ENCODE measurements at places on chromosomes 2 and 18. TPM values are rescaled to one million over a fixed set of nuclear protein-coding genes. Genes with fewer than 3 reads are reported as not detected.

The PLEKHH2 gene
- total RNA-seq: 29.1 TPM

The MOGAT1 gene
- not detected for total RNA-seq

The ZNF514 gene
- total RNA-seq: 12.9 TPM

The THUMPD2 gene
- total RNA-seq: 9.6 TPM

The CNDP2 gene
- total RNA-seq: 242 TPM

The C2orf66 gene
- total RNA-seq: 0.16 TPM

The RASGRP3 gene
- total RNA-seq: 20.3 TPM

DNA sequence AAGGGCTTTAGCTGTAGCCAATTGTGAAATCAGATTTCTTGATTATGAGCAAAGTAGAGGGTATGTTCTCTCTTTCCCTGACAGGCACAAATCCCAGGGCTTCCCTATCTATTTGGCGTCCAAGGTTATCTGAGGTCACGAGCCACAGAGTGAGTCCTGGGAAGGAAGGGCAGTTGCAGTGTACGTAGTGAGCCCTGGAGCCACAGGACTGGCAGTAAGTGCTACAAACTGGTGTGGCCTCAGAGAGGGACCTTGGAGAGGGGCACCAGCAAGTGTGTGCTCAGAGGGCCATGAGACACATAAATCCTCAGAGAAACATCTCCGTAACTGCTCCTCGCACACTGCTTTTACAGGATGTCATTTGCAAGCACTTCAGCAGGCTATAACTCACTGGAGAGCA is 115.5 kb upstream of the SH3BP4 start:
- H3K27ac ChIP-seq: no peak overlapping the region
- no peak overlapping the region for H3K4me3 ChIP-seq
- peaks cover 7% of the 10 kb centered on the region for H3K4me1 ChIP-seq
- no peak for DNase-seq
- H3K36me3 ChIP-seq: no peaks in the 10 kb centered on the region
- no peaks in the 10 kb centered on the region for H3K27me3 ChIP-seq

- no peak overlapping the region for H3K4me3 ChIP-seq
- peaks cover 81% of the 10 kb centered on the region for H3K36me3 ChIP-seq
- no peaks in the 10 kb centered on the region for H3K4me1 ChIP-seq
- no peak for DNase-seq
- no peak overlapping the region for H3K27ac ChIP-seq
- no peaks in the 10 kb centered on the region for H3K27me3 ChIP-seq
These were observed 9.1 kb downstream of the SCLY start for GRCh38 chr2:238069877-238070276.

DNA sequence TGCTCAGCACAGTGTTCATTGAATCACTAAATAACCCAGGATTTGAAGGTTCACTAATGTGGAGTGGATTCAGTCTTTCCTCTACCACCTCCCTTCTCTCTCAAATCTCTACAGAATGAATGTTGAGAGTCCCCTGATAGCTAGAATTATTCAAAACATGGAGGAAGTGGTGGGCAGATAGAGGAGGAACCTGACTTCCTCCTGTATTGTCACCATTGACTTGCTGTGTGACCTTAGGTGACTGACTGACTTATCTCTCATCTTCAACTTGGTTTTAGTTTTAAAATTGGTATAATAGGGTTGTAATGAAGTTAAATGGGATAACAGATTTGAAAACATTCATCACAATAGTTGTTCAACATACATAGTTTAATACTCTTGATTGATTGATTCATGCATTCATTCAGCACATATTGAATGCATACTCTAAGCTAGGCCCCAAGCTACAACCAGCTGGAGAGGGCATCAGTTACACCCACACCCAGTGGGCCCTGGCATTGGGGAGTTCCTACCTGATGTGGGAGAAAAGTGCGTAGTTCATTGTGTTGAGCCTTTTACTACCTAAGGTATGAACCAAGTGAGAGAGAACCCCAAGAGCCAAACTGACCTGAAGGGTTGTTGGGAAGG is 96.0 kb downstream of the WDR7 start:
- H3K4me1 ChIP-seq: no peaks in the 10 kb centered on the region
- H3K27ac ChIP-seq: no peak overlapping the region
- no peak overlapping the region for H3K4me3 ChIP-seq
- H3K36me3 ChIP-seq: no peaks in the 10 kb centered on the region
- no peak for DNase-seq
- H3K27me3 ChIP-seq: no peaks in the 10 kb centered on the region

- H3K27me3 ChIP-seq: no peaks in the 10 kb centered on the region
- DNase-seq: peak; percentile 48
- H3K27ac ChIP-seq: no peak overlapping the region
- peaks cover 4% of the 10 kb centered on the region for H3K4me1 ChIP-seq
These were observed 39.2 kb downstream of the ABCG8 start for GRCh38 chr2:43877782-43878464.

- no peak for DNase-seq
- no peak overlapping the region for H3K27ac ChIP-seq
- no peaks in the 10 kb centered on the region for H3K27me3 ChIP-seq
- no peak overlapping the region for H3K4me3 ChIP-seq
- no peaks in the 10 kb centered on the region for H3K4me1 ChIP-seq
- no peaks in the 10 kb centered on the region for H3K36me3 ChIP-seq
These were observed 185.7 kb downstream of the TPGS2 start for GRCh38 chr18:36643061-36643460.

GRCh38 chr18:79111483-79111882 is 42.3 kb downstream of the ATP9B start:
- no peak overlapping the region for H3K27ac ChIP-seq
- H3K36me3 ChIP-seq: no peaks in the 10 kb centered on the region
- no peaks in the 10 kb centered on the region for H3K27me3 ChIP-seq
- no peak for DNase-seq
- H3K4me1 ChIP-seq: peaks cover 8% of the 10 kb centered on the region

DNA sequence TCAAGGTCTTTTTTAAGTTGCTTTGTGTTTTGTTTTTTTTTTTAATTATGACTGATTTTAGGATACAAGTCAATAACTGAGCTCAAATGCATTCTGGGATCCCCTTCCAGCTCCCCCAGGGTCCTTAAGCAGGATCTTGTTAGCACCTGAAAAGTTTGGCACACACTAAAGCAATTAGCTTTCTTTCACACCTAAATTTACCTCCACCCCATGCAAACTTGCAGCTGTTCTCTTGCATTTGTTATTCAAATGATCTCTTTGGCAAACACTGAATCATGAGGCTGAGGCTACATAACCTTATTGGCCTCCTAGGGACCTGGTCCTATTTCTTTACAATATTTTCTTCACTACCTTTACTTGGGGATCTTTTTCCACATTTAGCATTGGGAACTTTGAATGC is 2026.1 kb upstream of the CELF4 start:
- H3K4me3 ChIP-seq: no peak overlapping the region
- H3K27ac ChIP-seq: no peak overlapping the region
- no peaks in the 10 kb centered on the region for H3K27me3 ChIP-seq
- no peaks in the 10 kb centered on the region for H3K36me3 ChIP-seq
- no peaks in the 10 kb centered on the region for H3K4me1 ChIP-seq

DNA sequence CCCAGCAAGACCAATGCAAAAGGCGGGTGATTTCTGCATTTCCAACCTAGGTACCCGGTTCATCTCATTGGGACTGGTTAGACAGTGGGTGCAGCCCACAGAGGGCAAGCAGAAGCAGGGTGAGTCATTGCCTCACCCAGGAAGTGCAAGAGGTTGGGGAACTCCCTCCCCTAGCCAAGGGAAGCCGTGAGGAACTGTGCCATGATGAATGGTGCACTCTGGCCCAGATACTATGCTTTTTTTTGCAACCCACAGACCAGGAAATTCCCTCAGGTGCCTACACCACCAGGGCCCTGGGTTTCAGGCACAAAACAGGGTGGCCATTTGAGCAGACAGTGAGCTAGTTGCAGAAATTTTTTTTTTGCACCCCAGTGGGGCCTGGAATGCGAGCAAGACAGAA is 662.6 kb upstream of the ACVR2A start:
- H3K27me3 ChIP-seq: no peaks in the 10 kb centered on the region
- DNase-seq: no peak
- H3K4me1 ChIP-seq: no peaks in the 10 kb centered on the region
- H3K4me3 ChIP-seq: no peak overlapping the region

DNA sequence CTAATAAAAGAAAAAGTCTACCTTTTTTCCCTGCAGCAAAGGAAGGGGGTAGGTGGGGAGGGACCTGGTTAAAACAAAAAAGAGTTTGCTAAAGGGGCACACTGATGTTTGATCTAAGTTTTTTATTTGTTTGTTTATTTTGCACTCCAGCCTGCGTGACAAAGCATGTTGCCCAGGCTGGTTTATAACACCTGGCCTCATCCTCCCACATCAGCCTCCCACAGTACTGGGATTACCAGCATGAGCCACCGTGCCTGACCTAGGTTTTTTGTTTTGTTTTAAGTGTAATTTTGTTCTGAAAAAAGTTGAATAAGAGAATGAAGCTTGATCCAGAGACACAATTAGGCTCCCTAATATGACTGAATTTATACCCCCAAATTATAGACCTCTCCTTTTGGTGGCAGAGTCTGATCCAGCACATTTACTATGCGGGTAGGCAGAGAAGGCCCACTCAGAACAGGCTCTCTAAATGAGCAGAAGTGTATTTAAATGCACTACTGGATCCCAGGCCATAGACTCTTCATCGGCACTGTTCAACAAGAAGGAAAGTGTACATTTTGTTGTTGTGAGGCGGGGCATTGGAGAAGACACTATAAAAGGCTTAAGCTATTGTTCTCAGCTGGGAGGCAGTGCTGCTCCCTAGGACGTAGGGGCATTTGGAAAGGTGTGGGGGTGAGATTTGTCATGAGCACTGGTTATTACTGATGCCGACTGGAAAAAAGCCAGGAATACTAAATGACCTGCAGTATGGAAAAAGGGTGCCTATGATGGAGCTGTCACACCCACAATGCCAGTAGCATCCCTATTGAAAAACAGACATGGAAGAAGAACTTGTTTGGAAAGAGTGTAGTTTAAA is 32.4 kb downstream of the MRPS9 start:
- no peaks in the 10 kb centered on the region for H3K36me3 ChIP-seq
- no peaks in the 10 kb centered on the region for H3K4me1 ChIP-seq
- H3K4me3 ChIP-seq: no peak overlapping the region
- H3K27ac ChIP-seq: no peak overlapping the region

DNA sequence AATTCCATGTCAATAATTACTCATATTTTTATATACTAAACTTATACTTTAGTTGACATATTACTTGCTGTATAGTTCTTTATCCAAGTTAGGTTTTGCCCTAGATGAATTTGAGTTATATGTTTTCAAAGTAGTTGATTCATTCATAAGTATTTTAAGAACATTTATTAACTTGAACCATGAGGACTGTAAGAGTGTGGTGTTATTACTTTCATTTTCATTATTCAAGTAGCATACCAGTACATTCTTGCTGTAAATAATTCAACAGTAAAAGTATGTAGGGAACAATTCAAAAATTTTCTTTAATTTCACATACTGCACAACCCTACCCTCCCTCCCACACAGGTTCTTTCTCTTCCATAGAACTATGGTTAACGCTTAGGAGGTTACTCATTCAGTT is 75.4 kb downstream of the ANKRD12 start:
- no peaks in the 10 kb centered on the region for H3K27me3 ChIP-seq
- no peaks in the 10 kb centered on the region for H3K4me1 ChIP-seq
- DNase-seq: no peak

DNA sequence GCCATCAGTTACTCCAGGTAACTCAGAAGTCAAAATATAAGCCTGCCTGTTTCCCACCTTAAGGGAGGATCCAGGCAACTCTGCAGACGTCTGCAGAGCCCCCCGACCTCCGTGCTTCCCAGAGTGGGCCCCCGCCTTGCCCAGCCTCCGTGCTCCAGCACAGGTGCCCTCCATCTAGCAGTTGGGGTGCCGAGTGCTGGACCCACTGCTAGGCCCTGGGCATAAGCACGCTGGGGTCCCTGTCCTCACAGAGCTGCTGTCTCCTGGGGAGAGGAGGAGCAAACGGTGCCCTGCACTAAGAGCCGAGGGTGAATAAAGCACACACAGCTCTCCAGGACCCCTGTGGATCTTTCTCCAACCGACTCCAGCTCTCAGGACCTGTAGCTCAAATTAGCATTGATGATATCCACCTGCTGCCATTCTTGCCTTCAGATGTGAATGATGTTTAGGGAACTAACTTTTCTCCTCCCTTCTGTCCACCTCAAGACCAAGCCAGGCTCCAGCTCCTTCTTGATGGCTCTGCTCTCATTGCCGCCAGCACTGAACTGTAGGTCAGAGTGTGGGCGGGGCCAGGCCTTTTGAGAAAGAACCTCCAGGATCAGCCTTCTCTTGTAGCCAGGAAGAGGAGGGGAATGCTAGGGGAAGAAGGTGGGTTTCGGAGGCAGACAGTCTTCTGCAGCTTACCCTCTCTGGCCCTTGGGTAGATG is 121.2 kb downstream of the SMAD7 start:
- DNase-seq: no peak
- H3K36me3 ChIP-seq: no peaks in the 10 kb centered on the region
- H3K27ac ChIP-seq: no peak overlapping the region
- no peak overlapping the region for H3K4me3 ChIP-seq

- H3K4me1 ChIP-seq: peaks cover 2% of the 10 kb centered on the region
- no peak for DNase-seq
- H3K27me3 ChIP-seq: peaks cover 8% of the 10 kb centered on the region
These were observed 5.4 kb downstream of the CRYGD start for GRCh38 chr2:208118918-208119317.

DNA sequence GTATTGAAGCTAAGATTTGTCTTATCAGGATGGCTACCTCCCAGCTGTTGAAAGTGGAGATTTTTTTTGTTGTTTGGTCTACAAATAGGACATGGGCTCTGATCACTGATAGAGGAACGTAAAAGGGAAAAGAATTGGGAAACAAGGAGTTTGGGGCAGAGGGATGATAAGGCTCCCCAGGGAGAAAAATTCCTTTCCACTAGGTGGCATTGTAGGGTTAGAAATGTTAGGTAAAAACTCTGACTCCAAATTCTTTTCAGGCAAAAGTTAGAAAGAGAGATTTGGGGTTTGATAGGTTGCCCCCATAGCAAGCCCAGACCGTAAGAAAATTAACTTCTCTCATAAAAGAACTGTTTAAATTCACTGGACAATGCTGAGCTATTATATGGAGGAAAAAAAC is 19.8 kb downstream of the CMPK2 start:
- H3K4me3 ChIP-seq: no peak overlapping the region
- no peaks in the 10 kb centered on the region for H3K27me3 ChIP-seq
- no peak for DNase-seq
- no peaks in the 10 kb centered on the region for H3K4me1 ChIP-seq
- H3K27ac ChIP-seq: no peak overlapping the region
- H3K36me3 ChIP-seq: no peaks in the 10 kb centered on the region

All from left lung (tissue), 14 donors.